Activated T-cell treated with anti-CD3 and anti-CD28 coated beads, Interleukin-2, amount 50 U/mL, for 48 hours (primary cell): ENCODE measurements at places on chromosomes 3 and 15.

DNA sequence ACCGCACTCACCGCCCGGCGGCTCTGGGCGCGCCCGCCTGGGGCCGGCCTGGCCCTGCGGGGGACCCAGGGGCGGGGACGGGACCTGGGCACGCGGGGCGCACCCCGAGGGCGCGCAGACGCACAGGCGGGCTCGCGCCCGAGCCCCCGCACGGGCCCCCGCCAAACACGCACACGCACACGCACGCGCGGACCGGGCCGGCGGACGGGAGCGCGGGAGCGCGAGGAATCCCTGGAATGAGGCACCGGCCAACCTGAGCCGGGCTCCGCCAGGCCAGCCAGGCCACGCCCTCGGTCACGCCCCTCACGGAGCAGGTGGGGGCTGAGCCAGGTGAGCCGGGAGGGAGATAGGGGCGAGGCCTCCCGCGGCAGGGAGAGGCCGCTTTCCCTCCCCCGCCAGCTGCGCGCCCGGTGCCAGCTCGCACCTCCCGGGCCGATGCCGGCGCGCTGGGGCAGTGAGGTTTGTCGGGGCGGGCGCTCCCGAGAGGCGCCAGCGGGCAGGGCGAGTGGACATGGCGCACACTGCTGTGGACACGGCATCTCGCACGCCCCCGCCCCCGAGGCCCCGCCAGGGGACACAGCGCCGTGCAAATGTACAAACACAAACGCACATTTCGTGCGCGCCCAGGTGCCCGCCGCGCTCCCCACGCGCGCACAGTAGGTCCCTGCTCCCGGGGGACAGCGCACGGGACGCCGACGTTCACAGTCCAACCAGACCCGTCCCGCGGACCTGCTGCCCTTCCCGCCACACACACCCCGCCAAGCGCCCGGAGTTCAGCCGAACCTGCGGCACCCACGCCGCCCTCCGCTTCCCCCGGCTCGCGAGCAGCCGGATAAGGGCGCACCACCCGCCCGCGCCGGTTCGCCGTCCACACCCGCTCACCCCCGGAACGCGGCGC lies 75.9 kb upstream of the VGLL4 start:
- peak; percentile 72 for DNase-seq

DNA sequence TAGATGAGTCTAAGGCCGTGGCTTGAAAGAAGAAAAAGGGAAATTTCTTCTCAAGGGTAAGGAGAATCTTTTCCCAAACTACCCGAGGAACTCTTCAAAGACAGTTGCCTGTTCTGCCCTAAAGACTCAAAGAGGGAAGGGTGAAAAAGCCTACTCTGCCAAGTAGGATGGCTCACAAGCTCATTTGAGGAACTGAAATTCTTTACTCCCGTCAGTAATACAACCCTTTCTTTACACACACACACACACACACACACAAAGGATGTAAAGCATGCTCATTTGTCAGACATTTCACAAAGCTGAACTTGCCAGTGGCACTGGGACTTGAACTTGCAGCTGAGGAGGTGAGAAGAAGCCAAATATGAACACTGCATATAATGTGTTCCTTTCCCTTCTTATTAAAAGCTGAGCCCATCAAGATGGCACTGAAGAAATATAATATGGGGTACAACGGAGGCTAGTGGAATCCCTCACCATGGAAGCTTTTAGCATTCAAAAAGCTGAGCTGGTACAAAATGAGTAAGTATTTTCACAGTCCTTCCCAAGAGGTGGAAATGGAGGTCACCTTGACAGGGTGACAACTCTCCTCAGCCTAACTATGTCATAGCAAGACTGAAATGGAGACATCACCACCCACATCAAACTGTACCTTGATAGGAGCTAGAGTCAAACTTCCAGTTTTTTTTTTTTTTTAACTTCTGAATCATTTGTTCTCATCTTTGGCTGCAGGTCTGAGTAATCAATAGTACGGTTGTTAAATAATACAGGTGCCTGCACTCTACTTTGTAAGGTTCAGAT lies 57.6 kb downstream of the TAFA4 start:
- DNase-seq: no peak

- no peak for DNase-seq
Observed at GRCh38 chr3:135325726-135326235, 530.7 kb downstream of the EPHB1 start.

- DNase-seq: no peak
Observed at GRCh38 chr3:155417119-155417517, 123.6 kb upstream of the STRIT1 start.

GRCh38 chr3:173055228-173055933 lies 85.7 kb downstream of the SPATA16 start:
- DNase-seq: no peak

GRCh38 chr15:98127586-98127985 lies 167.1 kb downstream of the ARRDC4 start:
- DNase-seq: no peak

DNA sequence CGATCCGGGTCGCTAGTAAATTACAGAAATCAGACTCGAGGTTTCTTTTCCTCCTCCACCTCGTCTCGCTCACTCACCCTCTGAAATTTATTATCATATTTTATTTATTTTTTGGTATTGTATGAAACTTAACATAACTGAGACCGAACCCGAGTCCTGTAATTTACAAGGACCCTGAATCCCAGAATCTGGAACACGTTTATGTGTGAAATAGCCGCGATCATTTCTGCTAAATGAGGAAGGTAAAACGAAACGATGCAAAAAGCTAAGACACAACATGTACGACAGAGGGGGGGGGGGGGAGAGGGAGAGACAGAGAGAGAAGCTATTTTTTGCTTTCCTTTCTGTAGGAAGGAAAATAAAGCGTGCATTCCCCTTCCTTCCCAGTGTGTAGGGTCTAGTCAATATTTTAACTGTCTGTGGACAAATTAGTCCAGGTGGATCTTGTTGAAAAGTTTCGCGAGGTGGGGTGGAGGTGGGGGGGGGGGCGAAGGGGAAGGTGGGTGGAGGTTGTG lies 1.6 kb downstream of the BBX start:
- no peak for DNase-seq

GRCh38 chr15:75192307-75192706 lies 9.4 kb upstream of the C15orf39 start:
- DNase-seq: no peak

DNA sequence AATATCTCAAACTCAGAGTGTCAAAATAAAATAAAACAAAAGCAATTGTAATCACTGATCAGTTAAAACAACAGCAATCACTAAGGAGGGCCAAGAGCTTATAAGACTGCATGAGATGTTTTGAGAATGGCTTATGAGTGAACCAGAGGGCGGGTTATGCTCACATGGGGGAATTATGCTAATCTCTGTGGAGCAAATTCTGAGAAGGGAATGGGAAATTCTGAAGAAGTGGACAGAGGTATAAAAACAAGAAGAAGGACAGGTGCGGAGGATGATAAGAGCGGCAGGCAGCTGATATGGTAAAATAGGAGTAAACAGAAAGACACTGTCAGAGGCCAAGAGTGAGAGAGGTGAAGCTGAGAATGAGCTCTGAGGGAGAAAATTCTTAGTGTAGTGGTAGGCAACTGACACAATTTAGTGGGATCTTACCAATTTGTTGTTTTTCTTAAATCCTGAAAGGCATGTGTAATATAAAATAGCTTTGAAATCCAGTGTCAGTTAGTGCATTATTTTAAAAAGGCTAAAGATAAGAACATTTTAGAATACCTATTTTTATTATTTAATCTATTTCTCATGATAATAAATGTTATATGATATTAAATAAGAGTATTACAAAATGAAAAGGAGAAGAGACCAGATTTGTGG lies 133.8 kb downstream of the SPATA16 start:
- DNase-seq: no peak

GRCh38 chr3:131549340-131549739 lies 46.6 kb upstream of the MRPL3 start:
- no peak for DNase-seq

- DNase-seq: no peak
Observed at GRCh38 chr3:106825962-106826605, 551.2 kb upstream of the CCDC54 start.

DNA sequence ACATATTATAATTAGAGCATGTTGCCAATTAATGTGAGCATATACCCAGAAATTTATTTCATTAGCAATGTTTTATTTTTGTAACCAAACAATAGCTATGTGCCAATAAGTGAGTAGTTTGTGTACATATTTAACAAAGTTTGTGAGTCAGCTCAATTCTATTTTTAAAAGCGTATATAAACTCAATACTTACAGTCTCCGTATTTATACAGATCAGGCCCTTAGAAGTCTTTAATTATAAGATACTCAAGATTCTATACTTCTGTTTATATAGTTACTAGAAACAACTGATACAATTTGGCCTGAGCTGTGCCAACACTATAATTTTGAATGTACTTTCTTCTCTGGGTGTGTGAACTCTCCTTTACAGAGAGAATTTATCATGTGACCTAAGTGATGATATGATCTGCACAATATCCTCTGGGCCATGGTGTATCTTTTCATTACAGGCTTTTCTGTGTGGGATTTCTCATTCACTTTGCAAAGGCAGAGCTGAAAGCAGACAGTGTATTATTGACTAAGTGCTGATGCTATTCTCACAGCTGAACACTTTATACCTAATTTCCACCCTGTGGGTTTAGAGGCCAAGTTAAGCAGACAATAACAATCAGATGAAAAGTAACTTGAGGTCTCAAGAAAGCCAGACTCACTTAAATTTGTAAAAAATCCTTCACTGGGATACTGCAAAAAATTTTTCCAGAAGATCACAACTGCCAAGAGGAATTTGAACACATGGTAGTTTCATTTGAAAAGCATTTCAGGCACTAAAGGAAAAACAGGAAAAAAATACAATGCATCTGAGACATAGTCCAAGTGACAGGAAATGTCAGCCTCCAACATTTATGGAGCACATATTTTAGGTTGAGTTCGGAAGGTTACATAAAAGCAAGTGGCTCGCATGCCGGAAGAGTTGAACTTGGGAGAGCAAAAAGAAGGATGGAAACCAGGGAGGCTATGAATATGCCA lies 277.9 kb upstream of the SEMA6D start:
- DNase-seq: no peak

- no peak for DNase-seq
Observed at GRCh38 chr15:82808634-82809041, 790 bp upstream of the WHAMM start.

GRCh38 chr3:81152156-81152555 lies 609.3 kb downstream of the GBE1 start:
- DNase-seq: no peak

DNA sequence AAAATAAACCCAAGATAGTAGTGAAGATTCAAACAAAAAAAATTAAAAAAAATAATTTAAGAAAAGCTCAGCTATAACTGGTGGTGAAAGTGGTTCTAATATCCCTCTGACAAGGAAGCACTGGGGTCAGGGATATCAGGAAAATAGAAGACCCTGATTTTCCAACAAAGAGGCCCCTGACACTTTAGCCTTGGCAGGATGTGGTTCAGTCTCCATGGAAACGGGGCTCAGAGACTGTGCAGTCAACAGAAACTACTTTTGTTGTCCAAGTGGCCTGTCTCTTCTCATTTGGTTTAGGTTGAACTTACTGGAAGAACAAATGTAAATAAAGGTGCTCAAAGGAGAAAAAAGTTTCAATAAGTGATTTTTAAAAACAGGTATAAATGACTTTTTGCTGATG lies 27.2 kb downstream of the INTS14 start:
- DNase-seq: no peak

DNA sequence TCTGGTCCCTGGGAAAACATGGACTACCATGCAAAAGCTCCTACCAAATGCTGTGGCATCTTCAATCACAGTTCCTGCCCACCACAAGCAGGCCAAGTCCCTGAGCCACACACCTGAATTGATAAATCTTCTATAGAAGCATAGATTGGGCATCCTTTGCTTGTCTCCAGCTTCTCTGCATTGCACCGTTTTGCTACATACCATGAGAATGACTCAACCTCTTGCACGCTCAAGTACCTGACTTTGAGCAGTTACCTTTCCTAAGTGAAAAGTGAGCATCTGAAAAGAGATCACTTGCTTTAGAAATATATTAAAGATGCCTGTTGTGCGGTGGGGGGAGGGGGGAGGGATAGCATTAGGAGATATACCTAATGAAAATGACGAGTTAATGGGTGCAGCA lies 31.3 kb downstream of the GATM start:
- no peak for DNase-seq

DNA sequence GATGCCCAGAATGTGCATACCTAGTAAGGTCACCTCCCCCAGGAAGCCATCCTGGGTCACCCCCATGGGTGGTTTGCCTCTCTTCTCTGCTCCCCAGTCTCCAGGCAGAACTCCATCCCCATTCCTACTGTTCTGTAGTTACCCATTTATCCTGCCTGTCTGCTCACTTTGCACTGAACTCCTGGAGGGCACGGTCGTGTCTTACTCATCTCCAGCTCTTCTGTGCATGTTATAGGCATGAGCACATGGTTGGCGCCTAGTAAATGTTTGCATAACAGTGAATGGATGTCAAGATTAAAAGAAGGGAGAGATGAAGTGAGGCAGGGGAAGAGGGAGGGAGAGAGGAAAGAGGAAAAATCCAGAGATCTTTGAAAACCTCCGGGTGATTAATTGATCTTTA lies 208.4 kb upstream of the TRIM42 start:
- DNase-seq: no peak

DNA sequence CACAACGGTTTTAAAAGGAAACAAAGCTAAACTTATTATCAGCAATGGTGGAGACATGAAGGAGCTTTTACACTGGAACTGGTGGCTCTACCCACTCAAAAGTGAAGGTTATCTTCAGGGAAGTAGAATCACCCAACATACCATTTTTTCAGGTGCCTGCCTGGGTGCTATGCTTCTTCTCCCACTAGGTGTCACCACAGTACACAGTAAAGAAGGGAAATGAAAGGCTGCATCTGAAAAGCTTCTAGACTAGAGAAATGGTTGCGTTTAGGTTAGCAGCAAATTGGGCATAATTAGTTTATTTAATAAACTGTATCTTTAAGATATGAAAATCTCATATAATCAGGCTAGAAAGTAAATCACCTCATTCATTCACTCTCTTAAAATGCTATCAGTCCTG lies 47.0 kb upstream of the SELENOK start:
- peak; percentile 29 for DNase-seq

DNA sequence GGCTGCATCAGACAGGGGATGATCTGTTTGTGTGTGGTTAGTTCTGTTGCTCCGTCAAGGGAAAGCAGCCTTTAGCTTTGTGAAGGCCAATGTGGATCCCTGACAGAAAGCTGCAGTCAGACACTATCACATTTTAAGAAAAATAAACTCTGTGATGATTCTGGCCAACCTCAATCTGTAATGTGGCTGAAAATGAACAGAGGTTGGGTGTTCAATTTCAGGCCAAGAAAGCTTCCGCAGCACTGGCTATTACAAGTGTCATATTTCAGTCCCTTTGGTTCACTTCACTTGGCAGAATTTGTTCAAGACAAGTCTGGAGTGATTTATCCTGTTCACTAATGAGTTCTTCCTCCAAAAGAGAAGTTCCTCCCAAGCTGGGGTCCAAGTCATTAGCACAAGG lies 571.8 kb upstream of the IL12A start:
- DNase-seq: no peak
